Activated naive CD4-positive, alpha-beta T cell treated with anti-CD3 and anti-CD28 coated beads, Interleukin-2, amount 10 ng/mL, durations not matched to agents 5 hours and 36 hours (primary cell): ENCODE measurements at places on chromosomes 16 and 17. TPM values are rescaled to one million over a fixed set of nuclear protein-coding genes. Genes with fewer than 3 reads are reported as not detected.

SLC16A11 gene
- total RNA-seq = 0.25 TPM

TOP3A gene
- 55.0 TPM for total RNA-seq

KIF2B gene
- total RNA-seq = not detected

PGAP3 gene
- 25.5 TPM for total RNA-seq

ESRP2 gene
- total RNA-seq = 0.07 TPM

HCRT gene
- not detected for total RNA-seq

PDILT gene
- not detected for total RNA-seq

C16orf87 gene
- 11.8 TPM for total RNA-seq

IL34 gene
- not detected for total RNA-seq

LPCAT2 gene
- 0.13 TPM for total RNA-seq

BICDL2 gene
- 1.1 TPM for total RNA-seq

TBX4 gene
- total RNA-seq = not detected

KRTAP9-3 gene
- total RNA-seq = not detected

RASD1 gene
- total RNA-seq = 0.76 TPM

SRCAP gene
- total RNA-seq = 72.5 TPM

CTRB2 gene
- not detected for total RNA-seq

CA7 gene
- not detected for total RNA-seq

COX6A2 gene
- total RNA-seq = not detected

RRAD gene
- 0.38 TPM for total RNA-seq

AGRP gene
- not detected for total RNA-seq

MMP2 gene
- total RNA-seq = not detected

STAT5A gene
- 129 TPM for total RNA-seq

C16orf92 gene
- total RNA-seq = not detected

EMC6 gene
- total RNA-seq = 32.6 TPM

GNAO1 gene
- 1.4 TPM for total RNA-seq

CACNG1 gene
- total RNA-seq = not detected

KRT28 gene
- not detected for total RNA-seq

CD300H gene
- total RNA-seq = not detected

KRTAP9-2 gene
- total RNA-seq = not detected

ZNF750 gene
- not detected for total RNA-seq

TSPOAP1 gene
- 35.2 TPM for total RNA-seq

PLK1 gene
- 69.8 TPM for total RNA-seq

TBC1D28 gene
- not detected for total RNA-seq

CCL16 gene
- not detected for total RNA-seq

RGS9 gene
- total RNA-seq = 2.3 TPM

HSD3B7 gene
- total RNA-seq = 3.5 TPM

SRL gene
- total RNA-seq = not detected

CNTNAP1 gene
- 1.5 TPM for total RNA-seq

CFAP52 gene
- not detected for total RNA-seq
